Stimulated activated CD4-positive, alpha-beta T cell treated with anti-CD3 and anti-CD28 coated beads, Interleukin-12 subunit alpha, Interleukin-12 subunit beta, amount 100 ng/mL, for 4 hours (primary cell): ENCODE measurements at places on chromosomes 7 and 10.

- no peak for DNase-seq
These were observed 18.1 kb downstream of the POLR1F start for GRCh38 chr7:19690736-19691135.

- DNase-seq, result no peak
These were observed 213.6 kb upstream of the FZD1 start for GRCh38 chr7:91050677-91051076.

- DNase-seq, result no peak
These were observed 77.7 kb downstream of the HYCC1 start for GRCh38 chr7:22936246-22936645.

DNA sequence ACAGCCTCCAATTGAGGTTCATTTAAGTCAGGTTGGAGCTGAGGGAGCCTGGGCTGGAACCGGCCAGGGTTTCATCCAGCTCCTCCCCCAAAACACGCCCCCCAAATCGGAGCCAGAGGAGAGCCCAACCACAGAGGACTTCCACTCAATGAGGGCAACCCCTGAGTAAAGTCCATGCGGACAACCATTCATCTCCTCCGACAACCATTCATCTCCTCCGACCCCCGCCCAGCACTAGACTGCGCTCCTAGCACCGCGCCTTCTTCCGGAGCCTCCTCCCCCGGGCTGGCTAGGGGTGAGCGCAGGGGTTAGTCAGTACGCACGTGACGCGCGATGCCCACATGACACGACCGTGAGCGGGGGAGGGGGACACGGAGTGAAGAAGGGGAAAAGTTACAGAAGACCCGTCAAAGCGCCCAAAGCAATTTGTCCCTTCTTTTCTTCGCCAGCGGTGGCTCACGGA is 1.4 kb downstream of the MAGI2 start:
- no peak for DNase-seq

GRCh38 chr7:1062296-1063294 is 18.2 kb downstream of the GPR146 start:
- DNase-seq, result no peak

DNA sequence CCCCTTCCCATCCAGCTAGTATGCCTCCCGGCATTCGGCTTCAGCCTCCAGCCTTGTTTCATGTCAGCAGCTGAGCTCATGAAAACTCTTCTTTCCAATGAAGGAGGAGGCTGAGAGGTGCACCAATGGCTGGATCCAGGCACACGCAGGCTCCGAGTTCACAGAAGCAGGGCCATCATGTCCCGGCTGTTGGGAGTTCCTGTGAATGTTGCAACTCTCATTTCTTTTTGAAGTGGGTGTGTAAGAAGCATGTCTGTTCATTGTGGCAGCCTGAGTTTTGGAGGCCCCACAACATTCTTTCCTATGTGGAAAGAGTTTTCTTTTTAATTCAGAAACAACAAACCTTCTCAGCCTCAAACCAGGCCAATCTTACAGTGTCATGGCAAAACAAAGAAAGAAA is 89.7 kb downstream of the PTPRE start:
- DNase-seq, result no peak

DNA sequence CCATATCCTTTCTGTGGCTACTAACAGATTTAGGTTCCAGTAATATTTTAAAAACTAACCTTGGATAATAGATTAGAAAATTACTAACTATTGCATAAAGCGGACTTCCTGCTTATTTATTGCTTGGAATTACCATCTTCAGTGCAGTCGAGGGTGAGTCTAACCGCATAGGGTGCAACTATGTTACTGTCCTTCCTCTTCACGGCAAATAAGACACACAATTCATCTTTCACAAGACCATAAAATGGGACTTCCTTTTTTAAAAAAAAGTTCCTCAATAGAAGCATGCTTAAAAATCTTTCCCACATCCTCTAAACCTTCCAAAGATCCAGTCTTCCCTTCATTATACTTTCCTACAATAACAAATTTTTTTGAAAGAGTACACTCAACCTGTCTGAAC is 2.1 kb downstream of the SLC25A40 start:
- no peak for DNase-seq
